ENCODE measurements at places on chromosomes 16 and 17.

GRCh38 chr17:11035681-11036080 is 197.8 kb upstream of the PIRT start:
- H3K27ac ChIP-seq: no peak overlapping the region
- H3K36me3 ChIP-seq: no peaks in the 10 kb centered on the region
- no peak for DNase-seq
- H3K4me1 ChIP-seq: no peaks in the 10 kb centered on the region
- H3K27me3 ChIP-seq: no peaks in the 10 kb centered on the region

GRCh38 chr16:7338826-7339225 is 6.2 kb downstream of the RBFOX1 start:
- no peaks in the 10 kb centered on the region for H3K4me1 ChIP-seq
- no peak for DNase-seq
- H3K27ac ChIP-seq: no peak overlapping the region
- H3K36me3 ChIP-seq: no peaks in the 10 kb centered on the region

DNA sequence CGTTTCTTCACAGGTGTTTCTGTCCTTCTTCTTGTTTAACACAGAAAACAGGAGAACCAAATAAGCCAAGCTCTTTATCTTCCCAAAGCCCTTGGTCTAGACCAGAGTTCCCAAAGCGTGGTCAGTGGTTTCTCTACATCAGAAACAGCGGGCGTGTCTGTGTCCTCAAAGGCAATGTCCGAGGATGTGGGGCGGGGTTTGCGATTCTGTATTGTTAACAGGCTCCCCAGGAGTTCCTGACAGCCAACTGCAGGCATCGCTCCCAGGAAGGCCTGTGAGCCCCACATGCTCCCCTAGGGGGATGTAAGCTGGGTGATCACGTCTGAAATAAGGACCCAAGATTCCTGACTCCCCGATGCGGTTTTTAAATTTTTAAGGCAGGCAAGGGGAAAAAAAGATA is 28.4 kb upstream of the SLC25A19 start:
- peaks cover 10% of the 10 kb centered on the region for H3K4me1 ChIP-seq
- no peak overlapping the region for H3K4me3 ChIP-seq
- no peak for DNase-seq
- peaks cover 22% of the 10 kb centered on the region for H3K36me3 ChIP-seq
- H3K27me3 ChIP-seq: no peaks in the 10 kb centered on the region

- H3K27ac ChIP-seq: peak overlapping the region; percentile 100
- peaks cover 25% of the 10 kb centered on the region for H3K4me1 ChIP-seq
- H3K36me3 ChIP-seq: peaks cover 20% of the 10 kb centered on the region
- peaks cover 5% of the 10 kb centered on the region for H3K27me3 ChIP-seq
- no peak for DNase-seq
- H3K4me3 ChIP-seq: peak overlapping the region; percentile 99
These were observed 491 bp downstream of the SLC25A19 start for GRCh38 chr17:75288770-75289114.

DNA sequence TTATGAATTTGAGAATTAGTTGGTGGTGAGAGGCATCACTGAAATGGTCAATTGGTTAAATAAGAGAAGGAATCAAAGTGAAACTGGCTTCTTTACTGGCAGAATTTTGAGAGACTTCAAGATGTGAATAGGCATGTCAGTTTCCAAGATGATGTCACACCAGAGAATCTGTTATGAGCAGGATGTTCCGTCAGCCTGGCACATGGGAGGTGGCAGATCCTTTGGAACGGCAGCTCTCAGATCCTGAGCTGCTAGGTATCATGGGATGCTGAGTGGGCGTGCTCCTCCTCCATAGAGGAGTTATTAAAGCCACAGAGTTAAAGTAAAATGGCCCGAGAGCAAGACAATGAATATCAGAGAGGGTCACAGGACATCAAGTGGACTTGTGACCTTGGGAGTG is 444.3 kb upstream of the HSBP1 start:
- no peaks in the 10 kb centered on the region for H3K4me1 ChIP-seq
- no peak overlapping the region for H3K27ac ChIP-seq
- H3K4me3 ChIP-seq: no peak overlapping the region
- H3K36me3 ChIP-seq: no peaks in the 10 kb centered on the region
- no peak for DNase-seq

All from activated naive CD4-positive, alpha-beta T cell treated with anti-CD3 and anti-CD28 coated beads, Interleukin-2, amount 10 ng/mL, durations not matched to agents 7 days and 5 days (primary cell).